ENCODE measurements at places on chromosomes 16 and 17.
A peak's percentile ranks its signal among the peaks of the same experiment; 100 is the strongest.

GRCh38 chr16:2008631-2009163 is 924 bp downstream of the ZNF598 start:
- no peak for DNase-seq

DNA sequence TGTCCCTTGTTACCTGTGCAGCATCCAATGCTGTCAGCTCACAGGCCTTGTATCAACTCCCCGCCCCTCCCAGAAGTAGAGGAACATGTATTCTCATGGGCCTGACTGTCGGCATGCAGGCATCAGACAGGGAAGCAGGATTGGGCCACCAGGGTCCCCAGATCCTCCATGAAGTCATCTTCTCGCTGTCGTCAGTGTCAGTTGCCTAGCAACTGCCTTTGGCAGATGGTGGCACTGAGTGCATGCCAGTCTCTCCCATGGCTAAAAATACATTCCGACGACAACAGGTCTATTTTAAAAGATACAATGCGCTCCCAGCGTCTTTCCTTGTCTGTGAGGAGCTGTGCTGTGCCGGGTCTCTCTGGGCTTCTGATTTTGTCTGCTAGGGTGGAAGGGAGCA is 36.8 kb upstream of the CES5A start:
- DNase-seq, result no peak

- no peak for DNase-seq
Observed at GRCh38 chr16:27335349-27336053, 21.7 kb downstream of the IL4R start.

DNA sequence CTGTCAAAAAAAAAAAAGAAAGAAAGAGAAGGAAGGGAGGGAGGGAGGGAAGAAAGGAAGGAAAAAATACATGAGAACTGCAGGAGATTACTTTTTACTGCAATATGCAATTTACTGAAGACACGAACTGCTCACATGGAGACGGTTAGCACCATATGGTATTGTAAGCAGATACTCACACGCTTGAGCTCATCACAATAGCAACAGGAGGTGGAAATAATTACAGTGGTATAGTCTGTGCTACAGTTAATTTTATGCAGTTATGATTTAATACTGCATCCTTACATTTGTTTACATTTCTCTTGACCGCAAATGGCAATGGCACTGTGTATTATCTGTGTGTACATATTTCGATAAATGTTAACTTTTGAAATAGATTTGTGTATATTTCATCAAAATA is 21.4 kb upstream of the SLC46A1 start:
- DNase-seq, result no peak

DNA sequence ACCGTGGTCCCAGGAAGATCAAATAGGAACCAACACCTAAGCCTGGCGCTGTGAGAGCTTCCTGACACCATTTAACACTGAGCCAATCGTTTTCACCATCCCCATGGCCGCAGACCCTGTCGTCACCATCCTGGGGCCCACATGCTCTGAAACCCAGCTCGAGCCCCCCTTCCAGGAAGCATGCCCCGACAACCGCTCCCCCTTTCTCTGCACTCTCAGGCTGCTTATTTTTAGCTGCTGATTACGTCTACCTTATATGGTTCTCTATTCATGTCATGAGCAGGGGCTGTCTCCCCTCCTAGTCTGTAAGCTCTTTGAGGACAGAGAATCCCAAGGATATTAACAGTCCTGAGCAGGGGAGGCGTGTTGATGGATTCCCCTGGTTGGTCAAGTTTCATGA is 10.5 kb downstream of the SRL start:
- no peak for DNase-seq

DNA sequence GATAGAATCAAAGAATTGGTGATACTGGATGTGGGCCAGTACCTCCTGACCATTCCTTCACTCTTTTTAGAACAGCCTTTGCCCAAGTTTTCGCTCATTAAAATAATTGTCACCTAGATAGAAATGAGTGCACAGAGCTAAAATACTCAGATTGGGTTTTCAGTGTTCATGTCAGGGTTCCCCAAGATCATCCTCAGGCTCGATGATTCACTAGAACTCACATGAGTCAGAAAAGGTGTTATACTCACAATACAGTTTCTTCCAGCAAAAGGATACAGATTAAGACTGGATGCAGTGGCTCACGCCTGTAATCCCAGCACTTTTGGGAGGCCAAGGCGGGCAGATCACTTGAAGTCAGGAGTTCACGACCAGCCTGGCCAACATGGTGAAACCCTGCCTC is 19.9 kb downstream of the ERCC4 start:
- DNase-seq, result no peak

- no peak for DNase-seq
Observed at GRCh38 chr17:42759982-42760651, 910 bp upstream of the RAMP2 start.

DNA sequence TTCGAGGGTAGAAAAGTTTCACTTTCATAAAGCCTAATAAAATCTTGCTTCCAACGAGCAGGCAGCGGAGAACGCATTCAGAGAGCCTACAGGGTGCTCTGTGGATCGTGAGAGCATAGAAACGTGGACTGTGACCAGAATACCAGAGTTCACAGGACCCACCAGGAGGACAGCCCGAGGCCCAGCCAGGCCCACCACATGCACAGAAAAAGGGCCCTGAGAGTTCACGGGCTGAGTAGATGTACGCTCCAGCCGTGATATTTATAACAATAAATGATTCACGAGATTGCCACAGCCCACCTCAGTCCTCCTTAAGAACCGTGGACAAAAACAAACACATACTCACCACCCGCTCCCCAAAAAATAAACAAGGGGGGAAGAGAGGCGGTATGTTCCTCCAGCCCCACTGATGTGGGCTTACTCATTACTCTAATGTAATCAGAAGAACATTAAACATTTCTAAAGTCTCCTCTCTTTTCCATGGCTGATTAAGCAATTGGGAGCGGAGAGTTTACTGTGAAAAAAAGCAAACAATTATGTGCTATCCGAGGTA is 207.2 kb downstream of the C16orf78 start:
- DNase-seq, result no peak

DNA sequence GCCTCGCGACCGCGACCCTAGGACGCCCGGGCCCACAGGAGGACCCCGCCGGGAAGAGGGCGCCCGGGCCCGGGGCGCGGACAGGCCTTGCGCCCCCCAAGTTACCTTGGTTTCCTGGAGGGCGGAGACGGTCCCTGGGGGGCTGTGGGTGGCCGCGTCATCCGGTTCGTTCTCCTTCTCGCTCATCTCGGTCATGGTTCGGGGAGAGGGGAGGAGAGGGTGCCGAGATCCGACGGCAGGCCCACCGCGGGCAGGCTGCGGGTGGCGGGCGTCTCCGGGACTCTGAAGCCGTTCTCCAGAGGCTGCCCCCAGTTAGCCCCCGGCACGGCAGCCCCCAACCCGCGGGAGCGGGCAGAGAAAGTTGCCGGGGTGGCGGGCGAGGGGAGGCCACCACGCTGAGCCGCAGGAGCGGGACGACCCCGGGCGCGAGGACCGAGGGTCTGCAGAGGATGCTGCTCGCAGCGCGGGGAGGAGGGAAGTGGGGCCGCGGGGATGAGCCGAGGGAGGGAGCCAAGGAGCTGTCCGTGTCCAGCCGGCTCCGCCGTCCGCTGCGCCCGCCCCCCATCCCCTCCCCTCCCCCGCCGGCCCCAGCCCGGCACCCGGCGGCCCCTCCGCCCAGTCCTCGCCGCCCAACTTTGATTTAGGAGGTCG is at the start of gene STAC2:
STAC2 (minus strand) TSS at position 638 of the 651 bp plus-strand sequence; CDS start at position 195, 443 bp downstream.
- no peak for DNase-seq

DNA sequence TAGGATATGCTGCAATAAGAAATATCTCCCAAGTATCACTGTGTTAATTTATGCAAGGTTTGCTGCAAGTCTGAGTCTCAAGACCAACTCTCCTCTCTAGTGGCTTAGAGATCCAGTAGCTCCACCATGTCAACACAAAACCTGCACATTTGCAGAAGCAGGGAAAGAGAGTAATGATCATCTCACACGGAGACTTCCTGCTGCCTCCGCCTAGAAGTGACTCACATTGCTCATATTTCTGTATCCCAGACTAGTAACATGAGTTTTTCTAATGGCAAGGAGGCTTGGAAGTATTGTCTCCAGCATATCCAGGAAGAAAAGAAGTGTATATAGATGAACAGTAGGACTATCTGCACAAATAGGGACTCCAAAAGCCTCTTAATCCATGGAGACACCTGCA is 15.0 kb upstream of the IRX6 start:
- no peak for DNase-seq

GRCh38 chr17:62720126-62720850 is 87.8 kb downstream of the MARCHF10 start:
- DNase-seq, result peak; percentile 67

DNA sequence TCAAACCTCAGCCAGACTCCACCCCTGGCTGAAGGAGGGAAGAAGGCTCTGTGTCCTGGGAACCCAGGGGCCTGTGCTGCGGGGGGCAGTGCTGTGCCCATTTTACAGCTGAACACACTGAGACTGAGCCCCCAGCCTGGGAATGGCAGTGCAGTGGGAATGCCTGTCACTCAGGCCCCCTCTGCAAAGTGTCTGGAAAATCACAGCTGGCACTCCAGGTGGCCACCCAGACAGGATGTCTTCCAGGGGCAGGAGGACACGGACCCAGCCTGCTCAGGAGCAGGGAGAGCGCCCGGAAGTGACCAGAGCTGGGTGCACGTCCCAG is 32.6 kb downstream of the ZNF469 start:
- no peak for DNase-seq

- DNase-seq, result no peak
Observed at GRCh38 chr17:2172077-2172851, 117.4 kb downstream of the HIC1 start.

- no peak for DNase-seq
Observed at GRCh38 chr17:38916771-38917170, 8.6 kb upstream of the LASP1NB start.

DNA sequence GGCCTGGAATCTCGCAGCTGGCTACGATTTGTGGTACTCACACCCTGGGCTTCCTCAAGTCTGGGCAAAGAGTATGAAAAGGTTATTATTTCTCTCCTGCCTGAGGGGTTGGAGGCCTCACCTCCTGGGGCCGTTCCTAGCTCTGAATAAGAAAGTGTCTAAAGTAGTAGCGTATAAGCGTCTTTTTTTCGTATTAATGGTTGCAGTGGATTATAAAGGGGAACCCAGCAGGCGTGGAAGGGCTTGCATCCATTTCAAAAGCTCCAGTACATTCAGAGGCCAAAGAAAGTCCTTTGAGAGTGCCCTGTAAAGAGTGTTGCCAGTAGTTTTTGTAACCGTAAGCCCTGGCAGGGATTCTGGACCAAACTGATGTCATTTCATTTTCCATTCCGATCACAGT is 72.2 kb upstream of the MPHOSPH6 start:
- no peak for DNase-seq

GRCh38 chr16:70752426-70752825 is 48.5 kb downstream of the VAC14 start:
- no peak for DNase-seq

Data from endodermal cell (in vitro differentiated cells).